ENCODE measurements at places on chromosomes 7 and 10. TPM values are rescaled to one million over a fixed set of nuclear protein-coding genes. Genes with fewer than 3 reads are reported as not detected.

The VWA2 gene
- total RNA-seq = not detected

The CLDN12 gene
- 4.8 TPM for total RNA-seq

The GPR15LG gene
- not detected for total RNA-seq

The PNLIPRP2 gene
- not detected for total RNA-seq

The MMRN2 gene
- total RNA-seq = not detected

The AP4M1 gene
- 3.6 TPM for total RNA-seq

The ARHGEF35 gene
- total RNA-seq = 0.30 TPM
